ENCODE measurements at places on chromosomes 13 and 19. TPM values are rescaled to one million over a fixed set of nuclear protein-coding genes. Genes with fewer than 3 reads are reported as not detected.
A peak's percentile ranks its signal among the peaks of the same experiment; 100 is the strongest.

- no peak for DNase-seq
Observed at GRCh38 chr19:18763674-18764590, 27.2 kb downstream of the COMP start.

DNA sequence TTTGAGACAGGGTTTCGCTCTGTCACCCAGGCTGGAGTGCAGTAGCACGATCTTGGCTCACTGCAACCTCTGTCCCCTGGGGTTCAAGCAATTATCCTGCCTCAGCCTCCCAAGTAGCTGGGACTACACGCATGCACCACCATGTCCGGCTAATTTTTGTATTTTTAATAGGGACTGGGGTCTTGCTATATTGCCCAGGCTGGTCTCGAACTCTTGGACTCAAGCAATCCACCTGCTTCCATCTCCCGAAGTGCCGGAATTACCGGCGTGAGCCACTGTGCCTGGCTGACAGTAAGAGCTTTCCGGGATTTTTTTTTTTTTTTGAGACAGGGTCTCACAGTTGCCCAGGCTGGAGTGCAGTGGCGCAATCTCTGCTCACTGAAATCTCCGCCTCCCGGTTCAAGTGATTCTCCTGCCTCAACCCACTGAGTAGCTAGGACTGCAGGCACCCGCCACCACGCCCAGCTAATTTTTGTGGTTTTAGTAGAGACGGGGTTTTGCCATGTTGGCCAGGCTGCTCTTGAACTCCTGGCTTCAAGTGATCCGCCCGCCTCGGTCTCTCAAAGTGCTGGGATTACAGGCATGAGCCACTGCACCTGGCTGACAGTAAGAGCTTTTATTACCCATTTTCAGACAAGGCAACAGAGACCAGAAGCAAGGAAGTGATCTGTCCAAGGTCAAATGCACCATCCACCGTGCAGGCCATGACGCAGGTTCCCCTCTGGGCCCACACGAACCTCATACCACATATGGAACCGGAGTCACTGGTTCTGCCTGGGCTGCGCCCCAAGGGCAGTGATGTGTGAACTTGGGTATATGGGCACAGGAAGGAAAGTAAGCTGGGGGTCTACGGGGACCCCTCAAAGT lies 21.0 kb downstream of the RFX1 start:
- no peak for DNase-seq

DNA sequence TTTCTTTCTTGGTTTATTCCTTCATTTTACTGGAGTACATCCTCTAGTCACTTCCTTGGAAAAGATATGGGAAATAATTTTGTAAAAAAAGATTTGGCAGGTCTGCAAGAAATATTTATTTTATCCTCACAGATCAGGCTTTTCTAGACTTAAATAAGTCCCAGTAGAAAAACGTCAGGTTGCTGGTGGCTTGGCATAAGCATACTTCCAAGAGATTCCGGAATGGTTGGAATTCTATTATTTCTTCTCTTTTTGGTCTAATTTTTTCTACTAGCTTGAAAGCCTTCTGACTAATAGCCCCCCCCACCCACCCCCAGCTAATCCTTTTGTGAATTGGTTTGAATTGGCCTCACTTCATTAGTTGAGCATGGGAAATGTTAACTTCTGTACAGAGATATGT lies 147.6 kb downstream of the ZIC5 start:
- no peak for DNase-seq

DNA sequence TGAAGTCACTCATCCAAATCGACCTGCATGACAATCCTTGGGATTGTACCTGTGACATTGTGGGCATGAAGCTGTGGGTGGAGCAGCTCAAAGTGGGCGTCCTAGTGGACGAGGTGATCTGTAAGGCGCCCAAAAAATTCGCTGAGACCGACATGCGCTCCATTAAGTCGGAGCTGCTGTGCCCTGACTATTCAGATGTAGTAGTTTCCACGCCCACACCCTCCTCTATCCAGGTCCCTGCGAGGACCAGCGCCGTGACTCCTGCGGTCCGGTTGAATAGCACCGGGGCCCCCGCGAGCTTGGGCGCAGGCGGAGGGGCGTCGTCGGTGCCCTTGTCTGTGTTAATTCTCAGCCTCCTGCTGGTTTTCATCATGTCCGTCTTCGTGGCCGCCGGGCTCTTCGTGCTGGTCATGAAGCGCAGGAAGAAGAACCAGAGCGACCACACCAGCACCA lies 5.9 kb downstream of the SLITRK5 start:
- DNase-seq = no peak

GRCh38 chr19:8638078-8638619 lies 7.7 kb downstream of the NFILZ start:
- DNase-seq = no peak

DNA sequence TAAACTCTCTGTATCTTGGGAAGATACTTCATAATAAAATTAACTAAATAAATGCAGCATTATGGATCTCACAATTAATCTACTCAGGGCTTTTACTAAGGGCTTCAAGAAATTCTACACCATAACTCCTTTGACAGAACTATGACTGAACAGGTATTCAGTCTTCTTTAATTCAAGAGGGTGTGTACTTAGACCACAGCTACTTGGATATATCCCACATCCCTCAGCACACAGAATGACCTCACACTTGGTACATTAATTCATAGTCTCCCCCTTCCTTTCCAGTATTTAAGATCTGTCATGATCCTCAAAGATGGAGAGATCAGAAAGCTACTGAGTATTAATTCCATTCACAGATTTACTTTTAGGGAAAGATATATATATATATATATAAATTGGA lies 11.6 kb downstream of the DIAPH3 start:
- DNase-seq = no peak

DNA sequence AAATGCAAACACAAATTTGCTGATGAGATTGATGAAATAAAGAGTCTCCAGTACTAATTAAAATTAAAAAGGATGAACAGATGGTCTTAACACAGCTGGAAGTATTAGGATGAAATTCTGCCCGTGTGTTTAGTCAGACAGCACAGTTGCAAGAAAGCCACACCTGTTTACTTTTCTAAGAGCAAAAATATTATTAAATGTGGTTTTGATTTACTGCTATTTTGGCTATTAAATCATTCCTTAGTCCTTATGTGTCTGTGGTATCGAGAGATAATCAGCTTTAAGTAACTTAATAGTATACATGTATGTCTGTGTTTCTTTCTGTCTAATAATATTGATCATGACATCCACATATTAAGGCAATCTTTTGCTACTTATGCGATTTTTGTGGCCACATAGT lies 494.9 kb downstream of the GPC6 start:
- DNase-seq = no peak

DNA sequence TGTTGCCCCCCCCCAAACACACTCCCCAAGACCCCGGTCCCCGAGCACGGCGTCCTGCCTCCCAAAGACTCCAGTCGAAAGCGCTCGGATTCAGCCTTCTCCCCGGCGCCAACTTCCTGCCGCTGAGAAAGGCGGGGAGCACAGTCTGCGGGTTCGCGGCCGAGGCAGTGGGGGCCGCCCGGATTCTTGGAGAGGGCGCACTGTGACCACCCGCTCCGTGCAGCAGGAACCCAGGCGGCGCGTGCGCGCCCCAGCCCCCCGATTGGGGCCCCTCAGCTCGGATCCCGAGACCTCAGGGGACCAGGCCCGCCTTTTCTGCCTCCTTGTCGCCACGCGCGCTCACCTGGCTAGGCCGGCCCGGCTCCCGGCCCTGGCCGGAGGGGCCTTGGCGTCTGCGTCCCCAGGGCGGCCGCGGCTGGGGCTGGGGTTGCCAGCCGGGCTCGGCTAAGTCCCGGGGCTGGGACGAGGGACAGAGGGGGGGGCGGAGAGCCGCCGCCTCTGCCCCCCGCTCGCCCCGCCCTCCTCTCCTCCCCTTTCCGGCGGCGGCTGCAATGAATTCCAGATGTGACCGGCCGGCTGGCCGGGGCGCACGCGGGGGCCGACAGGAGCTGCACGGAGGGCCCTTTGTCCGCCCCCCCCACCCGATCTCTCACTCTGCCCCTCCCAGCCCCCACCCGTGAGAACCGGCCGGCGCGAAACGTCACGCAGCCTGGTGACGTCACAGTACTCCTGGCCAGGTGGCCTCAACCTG lies at the start of gene S1PR2:
TSS of gene S1PR2 (minus strand) at position 471 of the 751 bp plus-strand sequence. CDS start 6,426 bp downstream, outside the sequence.
- DNase-seq = no peak

DNA sequence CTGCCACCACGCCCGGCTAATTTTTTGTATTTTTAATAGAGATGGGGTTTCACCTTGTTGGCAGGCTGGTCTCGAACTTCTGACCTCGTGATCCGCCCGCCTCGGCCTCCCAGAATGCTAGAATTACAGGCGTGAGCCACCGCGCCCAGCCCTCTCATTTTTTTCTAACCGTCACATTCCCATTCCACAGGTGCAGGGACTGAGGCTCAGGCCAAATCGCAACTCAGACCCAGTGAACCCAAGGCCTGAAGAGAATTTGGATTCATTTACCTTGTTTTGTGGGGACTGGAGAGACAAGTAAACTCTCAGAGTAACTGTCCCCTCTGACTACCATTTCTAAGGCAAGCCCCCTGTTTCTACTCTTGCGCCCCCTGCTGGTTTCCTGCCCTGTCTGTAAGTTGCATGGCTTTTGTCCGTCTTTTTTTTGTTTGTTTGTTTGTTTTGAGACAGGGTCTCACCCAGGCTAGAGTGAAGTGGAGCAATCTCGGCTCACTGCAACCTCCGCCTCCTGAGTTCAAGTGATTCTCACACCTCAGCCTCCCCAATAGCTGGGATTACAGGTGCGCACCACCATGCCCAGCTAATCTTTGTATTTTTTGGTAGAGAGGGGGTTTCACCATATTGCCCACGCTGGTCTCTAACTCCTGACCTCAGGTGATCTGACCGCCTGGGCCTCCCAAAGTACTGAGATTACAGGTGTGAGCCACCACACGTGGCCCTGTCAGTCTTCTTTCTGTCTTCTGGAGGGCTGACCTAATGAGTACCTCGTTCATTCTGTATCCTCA lies 2.3 kb upstream of the STRN4 start:
- DNase-seq = peak; percentile 90

GRCh38 chr19:897442-898039 lies 4.3 kb downstream of the RNU6-9 start:
- no peak for DNase-seq

GRCh38 chr19:11452620-11453310 lies 17.3 kb downstream of the PRKCSH start:
- DNase-seq = no peak

DNA sequence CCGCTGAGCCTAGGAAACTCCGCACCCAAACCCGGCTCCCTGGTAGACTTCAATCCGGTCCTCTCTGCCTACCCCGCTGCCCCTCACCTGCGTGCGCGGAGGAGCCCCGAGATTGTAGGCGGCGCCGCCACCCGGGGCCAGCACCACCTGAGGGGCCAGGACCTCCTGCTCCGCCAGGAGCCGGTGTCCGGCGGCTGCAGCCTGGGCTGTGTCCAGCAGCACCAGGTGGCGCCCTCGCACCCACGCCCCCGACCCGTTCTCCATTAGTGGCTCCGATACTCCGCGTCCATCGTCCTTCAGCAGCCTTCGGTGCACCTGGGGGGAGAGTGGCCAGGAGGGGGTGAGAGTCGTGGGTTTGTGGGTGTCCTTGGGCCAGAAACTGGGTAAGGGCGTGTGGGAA lies 18.5 kb downstream of the MAN2B1 start:
- DNase-seq = no peak

DNA sequence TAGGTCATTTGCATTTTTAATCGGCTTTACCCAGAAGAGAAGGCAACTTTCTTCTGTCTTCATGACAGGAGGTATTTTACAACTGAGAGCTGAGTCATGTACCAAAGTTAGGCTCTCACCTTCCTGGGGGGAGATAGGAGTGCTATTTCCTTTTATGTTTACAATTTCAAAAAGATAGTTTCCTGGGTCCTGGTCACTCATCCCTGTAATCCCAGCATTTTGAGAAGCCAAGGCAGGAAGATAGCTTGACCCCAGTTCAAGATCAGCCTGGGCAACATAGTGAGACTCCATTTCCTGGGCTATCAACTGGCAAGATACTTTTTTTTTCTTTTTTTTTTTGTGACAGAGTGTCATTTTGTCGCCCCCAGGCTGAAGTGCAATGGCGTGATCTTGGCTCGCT lies 7.6 kb downstream of the LYPD3 start:
- no peak for DNase-seq

- no peak for DNase-seq
Observed at GRCh38 chr13:31638577-31638976, 100.7 kb upstream of the RXFP2 start.

- no peak for DNase-seq
Observed at GRCh38 chr13:113801289-113801961, 42.4 kb downstream of the TMEM255B start.

DNA sequence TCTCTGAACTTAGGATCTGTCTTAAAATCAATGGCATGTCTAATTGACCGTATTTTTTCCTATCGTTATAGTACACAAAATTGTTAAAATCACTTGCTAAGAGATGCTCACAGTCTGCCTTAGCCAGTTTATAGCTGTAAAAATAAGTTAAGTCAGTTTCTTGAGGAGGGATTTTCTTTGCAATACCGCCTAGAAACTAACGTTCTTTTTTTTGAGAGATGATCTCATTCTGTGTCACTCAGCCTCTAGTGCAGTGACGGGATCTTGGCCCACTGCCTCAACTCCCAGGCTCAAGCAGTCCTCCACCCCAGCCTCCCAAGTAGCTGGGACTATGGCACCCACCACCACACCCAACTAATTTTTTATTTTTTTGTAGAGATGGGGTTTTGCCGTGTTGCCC lies 4.4 kb downstream of the CKAP2 start:
- no peak for DNase-seq

GRCh38 chr19:4368128-4368820 lies 24.9 kb downstream of the MPND start:
- DNase-seq = no peak

DNA sequence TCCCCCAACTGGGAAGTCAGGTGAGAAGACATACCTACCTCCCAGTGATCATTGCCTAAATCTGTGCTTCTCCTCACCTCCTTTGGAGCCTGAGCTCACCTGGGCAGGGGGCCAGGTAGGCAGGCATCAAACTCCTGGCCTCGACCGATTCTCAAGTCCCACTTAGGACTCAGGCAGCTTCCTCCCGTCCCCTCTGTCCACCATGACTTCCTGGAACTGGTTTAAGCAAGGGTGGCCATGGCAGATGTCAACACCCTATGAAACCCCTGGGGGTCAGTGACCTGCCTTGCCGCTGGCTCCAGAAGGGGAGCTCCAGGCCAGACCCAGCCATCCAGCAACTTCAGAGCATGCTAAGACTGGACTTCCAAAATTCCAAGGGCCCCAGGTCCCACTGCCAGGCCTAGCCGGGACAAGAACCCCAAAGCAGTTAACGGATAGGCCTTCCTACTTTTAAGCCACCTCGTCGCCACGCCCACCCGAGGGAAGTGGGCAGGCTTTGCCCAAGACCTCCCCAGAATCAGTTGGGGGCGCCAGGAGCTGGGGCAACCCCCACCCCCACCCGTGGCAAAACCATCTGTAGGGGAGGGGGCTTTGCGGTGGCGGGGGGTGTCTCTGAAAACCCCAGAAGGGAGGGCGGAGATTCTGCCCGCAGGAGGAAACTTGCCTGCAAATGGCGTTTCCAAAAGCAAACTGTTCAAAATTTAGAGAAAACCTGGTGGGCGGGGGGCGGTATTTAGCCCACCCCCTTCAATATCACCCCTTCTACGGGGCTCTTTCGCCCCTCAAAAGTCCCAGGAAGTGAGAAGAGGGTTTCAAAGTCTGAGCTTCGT lies 657 bp downstream of the PLIN3 start:
- no peak for DNase-seq

- DNase-seq = no peak
Observed at GRCh38 chr13:110696776-110697175, 9.1 kb downstream of the CARS2 start.

Gene NLRP11
- not detected for total RNA-seq

Gene CGB7
- total RNA-seq = not detected

Gene LMTK3
- 0.47 TPM for total RNA-seq

Gene DACH1
- total RNA-seq = 1.1 TPM

Gene PODNL1
- not detected for total RNA-seq

Gene NRTN
- total RNA-seq = not detected

Gene ZFP28
- total RNA-seq = 9.1 TPM

Gene ZSCAN4
- not detected for total RNA-seq

Gene SYCN
- not detected for total RNA-seq

Gene ZNF816
- 3.1 TPM for total RNA-seq

Gene TNFRSF19
- total RNA-seq = 3.1 TPM

Gene PNMA8A
- 0.79 TPM for total RNA-seq

All from omental fat pad (tissue), 4 donors.